ENCODE measurements at places on chromosomes 6 and 20. TPM values are rescaled to one million over a fixed set of nuclear protein-coding genes. Genes with fewer than 3 reads are reported as not detected.

DNA sequence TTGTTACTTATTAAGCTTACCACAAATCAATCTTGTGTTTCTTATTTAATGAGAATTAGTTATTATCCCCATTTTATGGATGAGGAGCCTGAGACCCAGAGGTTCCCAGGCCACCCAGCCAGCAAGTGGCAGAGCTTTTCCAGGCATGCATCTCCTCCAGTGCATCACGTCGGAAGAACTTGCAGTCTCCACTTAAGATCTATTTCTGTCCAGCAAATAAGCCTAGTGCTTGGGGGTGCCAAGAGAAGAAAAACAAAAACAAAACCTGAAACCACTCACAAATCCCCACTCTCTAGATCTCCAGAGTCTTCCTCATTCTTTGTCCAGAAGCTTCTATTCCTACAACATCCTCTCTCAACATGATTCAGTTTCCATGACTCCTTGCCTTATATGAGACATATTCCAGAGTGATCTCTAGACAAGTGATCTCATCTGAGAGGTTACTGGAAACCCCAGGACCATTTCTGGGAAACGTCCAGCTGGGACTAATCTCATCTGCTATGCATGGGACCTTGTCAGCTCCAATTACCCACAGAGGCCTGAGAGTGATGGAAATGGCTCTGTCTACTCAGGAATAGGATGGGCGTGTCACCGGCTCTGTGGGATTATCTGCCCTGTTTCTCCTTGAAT lies 4.1 kb downstream of the GUCA1B start:
- H3K4me3 ChIP-seq: no peak overlapping the region
- H3K4me1 ChIP-seq: no peaks in the 10 kb centered on the region
- no peak for DNase-seq
- no peak overlapping the region for H3K27ac ChIP-seq

GRCh38 chr6:28081486-28081751 lies 1.1 kb downstream of the ZNF165 start:
- DNase-seq: peak; percentile 87
- H3K27ac ChIP-seq: peak overlapping the region; percentile 90
- H3K4me1 ChIP-seq: peaks cover 16% of the 10 kb centered on the region
- peak overlapping the region; percentile 71 for H3K4me3 ChIP-seq
- H3K27me3 ChIP-seq: no peaks in the 10 kb centered on the region

GRCh38 chr6:37130704-37131103 lies 39.2 kb upstream of the PIM1 start:
- no peak overlapping the region for H3K4me3 ChIP-seq
- no peaks in the 10 kb centered on the region for H3K27me3 ChIP-seq
- no peak overlapping the region for H3K27ac ChIP-seq
- DNase-seq: peak; percentile 53

- H3K4me3 ChIP-seq: peak overlapping the region; percentile 27
- H3K27ac ChIP-seq: no peak overlapping the region
- no peak for DNase-seq
- no peaks in the 10 kb centered on the region for H3K36me3 ChIP-seq
- peaks cover 18% of the 10 kb centered on the region for H3K4me1 ChIP-seq
These were observed 5.9 kb upstream of the TCEA2 start for GRCh38 chr20:64056889-64057627.

GRCh38 chr6:131883016-131883415 lies 68.2 kb downstream of the CCN2 start:
- no peak overlapping the region for H3K4me3 ChIP-seq
- DNase-seq: no peak
- no peaks in the 10 kb centered on the region for H3K36me3 ChIP-seq
- no peaks in the 10 kb centered on the region for H3K4me1 ChIP-seq

- H3K4me3 ChIP-seq: no peak overlapping the region
- H3K27me3 ChIP-seq: peaks cover 16% of the 10 kb centered on the region
- no peaks in the 10 kb centered on the region for H3K4me1 ChIP-seq
These were observed 34.9 kb downstream of the UBD start for GRCh38 chr6:29524444-29525310.

- no peaks in the 10 kb centered on the region for H3K27me3 ChIP-seq
- H3K36me3 ChIP-seq: no peaks in the 10 kb centered on the region
- peak overlapping the region; percentile 91 for H3K4me3 ChIP-seq
- DNase-seq: no peak
- peak overlapping the region; percentile 94 for H3K27ac ChIP-seq
These were observed 729 bp downstream of the TSPYL4 start for GRCh38 chr6:116253188-116253504.

GRCh38 chr20:44828640-44829039 lies 18.3 kb upstream of the RIMS4 start:
- no peak for DNase-seq
- no peak overlapping the region for H3K4me3 ChIP-seq
- peaks cover 12% of the 10 kb centered on the region for H3K27me3 ChIP-seq
- H3K27ac ChIP-seq: no peak overlapping the region

DNA sequence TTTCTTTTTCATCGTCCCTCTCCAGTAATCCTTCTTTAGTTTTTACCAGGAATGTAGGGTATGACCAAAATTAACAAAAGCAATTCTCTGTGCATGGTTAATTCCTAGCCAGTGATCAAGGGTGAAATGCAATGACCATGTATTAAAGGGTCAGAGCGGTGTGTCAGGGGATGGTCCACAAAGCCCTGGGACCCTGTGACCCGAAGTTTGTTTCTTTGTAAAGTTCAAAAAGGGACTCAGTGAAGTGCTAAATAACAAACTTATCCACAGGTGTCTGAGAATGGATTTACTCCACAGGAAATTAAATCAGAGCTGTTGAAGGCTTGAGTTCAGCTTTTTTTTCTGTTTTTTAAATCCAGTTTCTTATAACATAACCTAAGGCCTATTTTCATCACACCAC lies 375.7 kb downstream of the GJA1 start:
- no peak for DNase-seq
- no peak overlapping the region for H3K4me3 ChIP-seq
- no peaks in the 10 kb centered on the region for H3K36me3 ChIP-seq
- no peaks in the 10 kb centered on the region for H3K27me3 ChIP-seq

DNA sequence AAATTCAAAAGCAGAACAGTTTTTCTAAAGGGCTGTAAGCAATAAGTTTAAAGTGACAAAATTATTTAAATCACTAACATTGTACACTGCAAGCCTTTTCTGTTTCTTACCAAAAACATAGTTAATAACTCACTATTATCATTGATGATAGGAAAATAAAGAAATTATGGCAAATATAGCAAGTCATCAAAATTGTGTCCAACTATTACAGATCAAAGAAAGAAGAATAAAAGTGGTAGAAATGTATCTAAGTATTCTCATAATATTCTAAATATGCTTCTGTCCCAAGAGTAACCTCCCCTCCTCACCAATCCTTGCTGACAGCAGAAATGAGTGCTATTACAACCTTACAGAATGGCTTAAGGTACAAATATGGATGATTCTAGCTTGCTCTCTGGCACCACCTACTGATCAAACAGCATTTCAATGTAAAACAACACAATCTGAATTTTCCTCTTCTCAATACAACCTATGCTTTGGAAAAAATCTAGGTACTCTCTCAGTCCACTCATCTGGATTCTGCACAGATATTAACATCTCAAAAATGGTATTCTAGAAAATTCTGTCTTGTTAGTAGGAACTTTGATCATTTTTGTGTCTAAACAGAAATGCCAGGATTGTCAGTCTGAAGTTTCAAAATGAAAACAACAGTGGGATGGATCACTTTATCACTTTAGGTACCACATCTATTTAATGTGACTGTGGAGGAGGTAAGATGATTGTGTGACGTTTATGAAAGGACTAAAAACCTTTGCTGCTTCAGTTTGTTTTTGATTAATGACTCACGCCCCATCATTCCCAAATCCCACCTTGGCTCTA lies 40.9 kb downstream of the ZFP64 start:
- no peaks in the 10 kb centered on the region for H3K4me1 ChIP-seq
- no peaks in the 10 kb centered on the region for H3K27me3 ChIP-seq
- no peak overlapping the region for H3K27ac ChIP-seq
- DNase-seq: peak; percentile 3

DNA sequence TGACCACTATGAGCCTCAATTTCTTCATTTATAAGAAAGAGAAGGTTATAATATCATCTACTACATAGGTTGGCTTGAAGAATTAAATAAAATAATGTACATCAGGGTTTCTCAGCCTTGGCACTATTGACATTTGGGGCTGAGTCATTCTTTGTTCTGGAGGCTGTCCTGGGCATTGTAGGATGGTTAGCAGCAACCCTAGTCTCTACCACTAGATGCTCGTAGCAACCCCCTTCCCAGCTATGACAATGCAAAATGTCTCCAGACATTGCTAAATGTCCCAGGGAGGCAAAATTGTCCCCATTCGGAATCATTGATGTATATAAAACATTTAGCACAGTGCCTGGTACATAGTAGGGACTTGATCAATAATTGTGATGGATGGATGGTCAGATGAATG lies 152.1 kb downstream of the KHDC1L start:
- no peaks in the 10 kb centered on the region for H3K4me1 ChIP-seq
- no peaks in the 10 kb centered on the region for H3K36me3 ChIP-seq
- H3K4me3 ChIP-seq: no peak overlapping the region
- no peaks in the 10 kb centered on the region for H3K27me3 ChIP-seq
- H3K27ac ChIP-seq: no peak overlapping the region

DNA sequence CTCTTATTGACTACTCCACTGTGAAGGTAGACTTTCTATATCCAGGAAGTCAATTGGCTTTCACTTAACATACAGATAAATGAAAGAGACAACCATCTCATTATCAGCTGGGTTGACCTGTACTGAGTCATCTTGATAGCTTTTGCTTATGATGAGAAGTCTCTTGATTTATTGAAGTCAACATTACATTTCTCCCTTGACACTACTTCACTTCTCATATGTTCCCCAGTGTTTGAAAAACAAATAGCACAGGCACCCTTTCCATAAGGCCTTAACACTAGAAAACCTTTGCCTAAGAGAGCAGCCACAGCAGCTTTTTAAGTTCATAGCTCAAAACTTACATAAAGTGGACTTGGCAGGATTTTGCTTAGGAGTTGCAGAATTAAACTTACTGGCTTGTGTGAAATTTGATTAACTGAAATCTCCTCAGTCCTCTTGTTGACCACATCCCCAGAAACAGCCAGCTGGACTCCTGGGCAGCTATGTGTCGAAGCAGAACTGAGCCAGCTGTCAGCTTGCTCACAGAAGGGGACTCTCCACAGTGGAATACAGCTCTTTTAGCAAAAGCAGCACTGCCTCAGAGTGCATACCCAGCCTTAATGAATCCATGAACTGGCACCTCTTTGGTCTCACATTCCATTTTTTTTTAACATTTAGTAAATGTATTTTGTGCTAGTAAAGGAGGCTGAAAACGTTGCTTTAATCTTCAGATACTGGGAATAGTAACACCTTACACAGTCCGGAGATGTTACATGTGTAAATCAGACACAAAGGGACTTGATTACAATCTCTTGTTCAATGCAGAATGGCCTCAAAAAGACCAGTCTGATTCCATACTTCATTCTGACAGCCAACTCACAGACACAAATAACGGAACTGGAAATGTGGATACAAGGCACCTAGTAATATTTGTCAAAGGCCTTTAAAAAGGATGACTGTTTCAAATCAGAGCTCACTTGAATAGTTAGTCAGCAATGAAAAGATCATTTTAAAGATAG lies 1532.7 kb downstream of the HACE1 start:
- H3K4me3 ChIP-seq: no peak overlapping the region
- H3K27ac ChIP-seq: no peak overlapping the region
- H3K27me3 ChIP-seq: no peaks in the 10 kb centered on the region
- no peaks in the 10 kb centered on the region for H3K36me3 ChIP-seq
- no peaks in the 10 kb centered on the region for H3K4me1 ChIP-seq
- DNase-seq: no peak

DNA sequence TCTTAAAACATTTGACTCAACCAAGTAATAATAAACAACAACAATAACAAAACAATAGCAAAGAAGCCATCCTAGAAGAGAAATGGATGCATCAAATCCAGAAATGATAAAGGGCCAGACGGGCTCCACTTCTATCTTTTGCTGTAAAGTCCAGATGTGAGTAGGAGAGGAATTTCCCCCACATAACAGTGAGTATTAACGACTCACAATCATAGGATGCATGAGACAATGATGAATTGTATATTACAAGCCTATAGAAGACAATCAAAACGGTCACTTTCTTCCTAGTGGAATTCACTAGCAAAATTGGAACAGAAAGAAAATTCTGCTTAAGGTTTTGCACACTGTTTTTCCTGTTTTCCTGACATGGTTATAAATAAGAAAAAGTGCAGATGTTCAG lies 97.0 kb upstream of the PREP start:
- no peak overlapping the region for H3K4me3 ChIP-seq
- H3K4me1 ChIP-seq: no peaks in the 10 kb centered on the region
- DNase-seq: no peak
- no peaks in the 10 kb centered on the region for H3K36me3 ChIP-seq
- H3K27me3 ChIP-seq: peaks cover 3% of the 10 kb centered on the region

DNA sequence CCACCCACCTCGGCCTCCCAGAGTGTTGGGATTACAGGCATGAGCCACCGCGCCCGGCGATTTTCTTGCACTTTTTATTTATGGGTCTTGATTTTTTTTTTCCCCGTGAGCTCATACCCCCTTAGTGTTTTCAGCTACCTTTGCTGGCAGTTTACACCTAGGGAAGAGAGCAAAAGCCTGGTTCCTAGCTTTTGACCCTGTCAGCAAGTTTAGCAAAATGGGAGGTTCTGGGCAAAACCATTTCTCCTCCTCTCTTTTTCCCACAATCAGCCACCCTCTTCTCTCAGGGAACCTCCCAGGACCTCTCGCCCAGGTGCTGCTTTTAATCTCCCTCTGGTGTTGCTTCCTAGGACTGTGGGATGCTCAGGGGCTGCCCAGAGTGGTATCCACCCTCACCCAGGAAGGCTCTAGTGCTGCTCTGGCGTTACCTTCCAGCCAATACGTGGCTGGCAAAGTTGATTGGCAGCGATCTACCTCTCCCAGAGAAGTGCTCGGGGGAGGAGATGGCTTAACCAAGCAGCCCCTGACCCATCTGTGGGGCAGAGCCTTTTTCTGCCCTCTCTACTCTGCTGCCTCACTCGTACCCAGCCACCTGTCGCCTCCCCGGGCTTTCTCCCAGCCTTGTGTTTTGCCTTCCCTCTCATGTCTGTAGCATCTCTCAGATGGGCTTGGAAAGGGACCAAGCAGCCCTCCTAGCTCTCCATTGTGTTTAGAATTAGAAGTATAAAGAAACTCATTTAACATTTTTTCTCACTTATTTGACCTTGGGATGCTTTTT lies 37.4 kb downstream of the KAT14 start:
- H3K4me3 ChIP-seq: no peak overlapping the region
- H3K27me3 ChIP-seq: no peaks in the 10 kb centered on the region
- H3K4me1 ChIP-seq: no peaks in the 10 kb centered on the region

- DNase-seq: no peak
- H3K4me1 ChIP-seq: peaks cover 29% of the 10 kb centered on the region
- no peaks in the 10 kb centered on the region for H3K27me3 ChIP-seq
- peaks cover 62% of the 10 kb centered on the region for H3K36me3 ChIP-seq
- H3K4me3 ChIP-seq: no peak overlapping the region
These were observed 6.0 kb downstream of the MMP24OS start for GRCh38 chr20:35271904-35272303.

The ENPP5 gene
- 0.11 TPM for total RNA-seq

The FYN gene
- 419 TPM for total RNA-seq

The CLDN20 gene
- not detected for total RNA-seq

The DNAH8 gene
- total RNA-seq: not detected

The GDAP1L1 gene
- not detected for total RNA-seq

The SCRT2 gene
- not detected for total RNA-seq

The KIAA1755 gene
- not detected for total RNA-seq

The PXDC1 gene
- 0.27 TPM for total RNA-seq

The NMBR gene
- total RNA-seq: not detected

The CABLES2 gene
- 4.4 TPM for total RNA-seq

The BPIFB4 gene
- total RNA-seq: not detected

Measured in CD4-positive, alpha-beta T cell (primary cell).